ENCODE measurements at places on chromosomes 12 and 14.
A peak's percentile ranks its signal among the peaks of the same experiment; 100 is the strongest.

- peak; percentile 9 for DNase-seq
These were observed 16.7 kb downstream of the ARG2 start for GRCh38 chr14:67636361-67636919.

- peak; percentile 39 for DNase-seq
These were observed 10.0 kb upstream of the SNRPF start for GRCh38 chr12:95848575-95849388.

- no peak for DNase-seq
These were observed 51.4 kb upstream of the DIO3 start for GRCh38 chr14:101509730-101510371.

DNA sequence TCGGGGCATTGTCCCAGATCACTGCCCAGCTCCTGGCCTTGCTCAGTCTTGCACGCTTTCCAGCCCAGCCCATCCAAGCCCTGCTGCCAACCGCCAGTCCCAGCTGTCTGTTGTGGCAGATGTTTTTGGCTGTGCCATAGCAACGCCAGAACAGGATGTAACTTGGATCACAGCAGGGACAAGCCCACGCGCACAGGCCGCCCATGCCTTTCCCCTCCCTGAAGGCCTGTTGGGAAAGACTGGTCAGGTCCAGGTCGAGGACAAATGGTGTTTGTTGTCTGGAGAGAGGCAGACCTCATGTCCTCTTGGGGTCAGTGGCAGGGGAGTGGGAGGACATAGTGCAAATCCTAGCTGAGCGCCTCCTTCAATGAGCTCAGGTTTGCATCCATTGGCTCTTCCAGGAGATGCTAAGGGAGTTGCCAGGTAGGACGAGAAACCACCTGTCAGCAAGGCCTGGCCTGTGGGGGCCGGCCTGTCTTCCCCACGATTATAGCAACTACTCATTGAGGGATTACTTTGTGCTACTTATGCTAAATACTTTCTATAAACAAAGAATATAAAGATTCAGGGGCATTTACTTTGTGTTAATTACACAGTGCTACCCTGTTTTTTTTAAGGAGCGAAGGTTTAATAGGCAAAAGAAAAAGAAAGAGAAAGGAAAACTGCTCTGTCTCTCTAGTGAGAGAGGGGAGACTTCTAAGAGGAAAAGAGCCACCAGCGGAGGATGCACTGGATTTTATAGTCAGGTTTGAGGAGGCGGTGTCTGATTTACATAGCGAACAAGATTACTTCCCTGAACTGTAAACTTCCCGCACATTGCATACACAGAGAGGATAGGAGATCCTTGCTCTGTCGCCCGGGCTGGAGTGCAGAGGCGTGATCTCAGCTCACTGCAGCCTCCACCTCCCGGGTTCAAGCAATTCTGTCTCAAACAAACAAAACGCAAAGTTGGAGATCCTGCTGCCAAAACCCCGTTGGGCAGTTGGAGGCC, 42.8 kb upstream of the CORO1C start:
- peak; percentile 60 for DNase-seq

- DNase-seq = peak; percentile 89
These were observed 472.0 kb upstream of the TBX3 start for GRCh38 chr12:115155665-115156645.

DNA sequence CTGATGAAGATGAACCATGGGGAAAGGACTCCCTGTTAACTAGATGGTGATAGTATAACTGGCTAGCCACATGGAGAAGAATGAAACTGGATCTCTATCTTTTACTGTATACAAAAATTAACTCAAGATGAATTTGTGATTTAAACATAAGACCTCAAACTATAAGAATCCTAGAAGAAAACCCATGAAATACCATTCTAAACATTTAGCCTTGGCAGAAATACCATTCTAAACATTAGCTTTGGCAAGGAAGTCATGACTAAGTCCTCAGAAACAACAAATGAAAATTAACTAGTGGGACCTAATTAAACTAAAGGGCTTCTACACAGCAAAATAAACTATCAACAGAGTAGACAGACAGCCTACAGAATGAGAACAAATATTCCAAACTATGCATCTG, 28.4 kb upstream of the NOVA1 start:
- no peak for DNase-seq

- DNase-seq = peak; percentile 26
These were observed 790 bp downstream of the GTF2A1 start for GRCh38 chr14:81219759-81220579.

GRCh38 chr14:53950031-53950793, 6.4 kb downstream of the BMP4 start:
- DNase-seq = no peak

DNA sequence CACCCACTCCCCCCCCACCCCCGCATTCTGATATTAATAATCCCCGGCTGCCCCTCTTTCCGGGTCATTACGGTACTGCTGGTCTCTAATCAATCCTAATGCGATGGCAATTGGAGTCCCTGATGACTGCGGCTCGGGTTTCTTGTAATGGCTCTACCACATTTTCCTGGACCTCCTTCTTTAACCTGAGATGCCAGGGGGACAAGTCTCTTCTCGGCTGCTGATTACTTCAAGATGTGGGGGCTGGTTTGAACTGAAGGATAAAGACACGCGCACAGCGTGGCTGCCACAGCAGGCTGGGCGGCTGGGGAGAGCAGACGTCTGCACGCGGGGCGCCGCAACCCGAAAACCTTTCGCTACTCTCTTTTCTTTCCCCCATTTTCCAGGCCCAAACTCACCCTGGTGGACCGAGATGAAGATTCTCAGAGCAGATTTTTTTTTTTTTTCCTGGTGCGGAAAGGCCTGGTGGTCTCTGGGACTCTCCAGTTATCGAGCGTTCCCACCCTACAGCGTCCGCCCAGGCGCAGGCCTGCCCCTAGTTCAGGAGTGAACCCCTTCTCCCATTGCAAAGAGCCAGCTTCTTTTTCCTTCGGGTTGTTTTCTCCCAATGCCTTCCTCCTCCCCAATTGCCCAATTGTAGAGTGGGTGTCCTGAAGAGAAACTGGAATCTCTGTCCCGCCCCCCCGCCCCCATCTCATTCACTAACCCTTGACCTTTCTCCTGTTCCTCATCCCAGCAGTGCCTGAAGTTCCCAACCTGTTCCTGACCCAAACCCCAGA, 6.0 kb upstream of the SIX1 start:
- no peak for DNase-seq

DNA sequence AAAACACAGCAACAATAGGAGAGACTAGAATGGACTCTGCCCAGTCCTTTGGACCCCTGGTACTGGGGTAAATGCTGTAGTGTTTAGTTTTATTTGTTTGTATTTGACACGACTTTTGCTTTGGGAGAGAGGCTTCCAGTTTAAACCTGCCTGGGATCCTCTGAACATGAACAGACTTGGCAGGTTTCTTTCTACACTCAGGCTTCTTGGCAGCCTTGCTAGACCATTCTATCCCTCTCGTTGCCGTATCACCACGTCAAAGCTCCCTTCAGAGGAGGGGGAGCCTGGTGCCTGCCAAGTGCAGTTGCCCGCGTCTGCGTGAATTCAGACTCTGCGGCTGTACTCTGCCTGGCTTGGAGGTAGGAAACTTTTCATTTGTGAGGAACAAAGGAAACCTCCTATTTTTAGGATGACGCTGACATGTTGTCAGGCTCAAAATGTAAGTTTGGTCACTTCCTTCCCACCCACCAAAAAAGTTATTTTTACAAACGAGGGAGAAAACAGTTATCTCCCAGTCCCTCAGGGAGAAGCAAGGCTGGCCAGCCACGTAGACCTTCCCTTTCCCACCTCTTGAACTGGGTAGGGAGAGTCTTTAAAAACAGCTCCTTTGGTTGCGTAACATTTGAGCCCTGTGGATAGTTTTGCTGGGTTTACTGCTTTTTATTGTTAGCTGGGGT, 25.9 kb downstream of the CD9 start:
- DNase-seq = peak; percentile 75

DNA sequence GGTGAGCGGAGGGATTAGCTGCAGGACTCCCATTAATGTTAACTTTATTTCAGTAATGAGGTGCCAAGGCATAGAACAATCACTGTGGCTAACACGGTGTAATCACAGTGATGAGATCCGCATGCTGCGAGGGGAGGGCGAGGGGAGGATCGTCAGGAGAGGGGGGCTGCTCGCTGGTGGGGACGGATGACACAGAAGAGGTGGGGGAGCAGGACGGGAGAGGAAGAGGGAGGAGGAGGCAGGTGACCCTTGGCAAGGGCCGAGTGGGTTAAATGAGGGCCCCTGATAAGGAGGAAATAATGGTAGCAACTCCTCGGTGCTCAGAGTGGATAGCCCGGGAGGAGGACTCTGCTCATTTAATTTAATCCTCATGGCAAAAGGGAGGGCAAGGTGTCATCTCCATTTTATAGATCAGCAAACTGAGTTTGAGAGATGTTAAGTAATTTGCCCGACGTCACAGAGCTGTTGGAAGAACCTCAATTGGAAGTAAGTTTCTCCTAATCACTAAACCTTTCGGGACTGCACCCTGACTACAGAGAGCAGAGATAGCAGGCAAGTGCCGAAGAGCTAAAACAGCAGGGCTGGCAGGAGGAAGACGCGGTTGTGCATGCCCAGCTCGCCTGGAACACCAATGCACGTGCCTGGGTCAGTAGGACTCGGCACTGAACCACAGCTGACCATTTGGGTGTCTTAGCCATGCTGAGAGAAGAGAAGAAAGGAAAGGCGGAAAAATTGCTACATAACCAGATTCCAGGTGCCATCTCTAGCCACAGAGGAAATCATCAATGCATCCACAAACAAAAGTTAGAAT, 43.0 kb downstream of the SPRING1 start:
- no peak for DNase-seq

- no peak for DNase-seq
These were observed 60.0 kb downstream of the HRK start for GRCh38 chr12:116821291-116821690.

- DNase-seq = no peak
These were observed 28.5 kb upstream of the SRGAP1 start for GRCh38 chr12:63816031-63816430.

- DNase-seq = no peak
These were observed 1.4 kb upstream of the CLMN start for GRCh38 chr14:95320955-95321600.

GRCh38 chr14:80447392-80447791, 236.1 kb upstream of the DIO2 start:
- peak; percentile 63 for DNase-seq

- no peak for DNase-seq
These were observed 45.8 kb downstream of the HSD17B6 start for GRCh38 chr12:56808954-56809353.

- DNase-seq = peak; percentile 5
These were observed 46.3 kb upstream of the CATSPERB start for GRCh38 chr14:91778217-91778616.

DNA sequence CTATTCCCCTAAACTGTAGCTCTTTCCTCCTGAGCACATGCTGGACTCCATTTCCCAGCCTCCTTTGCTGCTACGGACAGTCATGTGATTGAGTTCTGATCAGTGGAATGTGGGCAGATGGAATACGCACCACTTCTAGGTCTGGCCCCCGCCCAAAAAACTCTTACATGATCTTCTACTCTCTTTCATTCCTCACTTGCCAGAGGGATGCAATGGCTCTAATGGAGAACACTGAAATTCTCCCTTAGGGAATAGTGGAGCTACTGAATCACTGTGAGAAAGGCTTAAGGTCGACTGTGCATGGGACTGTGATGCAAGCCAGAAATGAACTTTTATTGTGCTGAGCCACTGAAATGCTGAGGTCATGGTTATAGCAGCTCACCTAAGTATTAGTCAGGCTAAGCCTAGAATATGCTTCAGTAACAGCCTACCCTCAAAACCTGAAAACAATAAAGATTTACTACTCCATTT, 13.0 kb upstream of the TMED2 start:
- peak; percentile 83 for DNase-seq

- DNase-seq = peak; percentile 97
These were observed 16.5 kb upstream of the IFT81 start for GRCh38 chr12:110107369-110108281.

- DNase-seq = no peak
These were observed 57.6 kb downstream of the FBXL14 start for GRCh38 chr12:1536817-1537216.

DNA sequence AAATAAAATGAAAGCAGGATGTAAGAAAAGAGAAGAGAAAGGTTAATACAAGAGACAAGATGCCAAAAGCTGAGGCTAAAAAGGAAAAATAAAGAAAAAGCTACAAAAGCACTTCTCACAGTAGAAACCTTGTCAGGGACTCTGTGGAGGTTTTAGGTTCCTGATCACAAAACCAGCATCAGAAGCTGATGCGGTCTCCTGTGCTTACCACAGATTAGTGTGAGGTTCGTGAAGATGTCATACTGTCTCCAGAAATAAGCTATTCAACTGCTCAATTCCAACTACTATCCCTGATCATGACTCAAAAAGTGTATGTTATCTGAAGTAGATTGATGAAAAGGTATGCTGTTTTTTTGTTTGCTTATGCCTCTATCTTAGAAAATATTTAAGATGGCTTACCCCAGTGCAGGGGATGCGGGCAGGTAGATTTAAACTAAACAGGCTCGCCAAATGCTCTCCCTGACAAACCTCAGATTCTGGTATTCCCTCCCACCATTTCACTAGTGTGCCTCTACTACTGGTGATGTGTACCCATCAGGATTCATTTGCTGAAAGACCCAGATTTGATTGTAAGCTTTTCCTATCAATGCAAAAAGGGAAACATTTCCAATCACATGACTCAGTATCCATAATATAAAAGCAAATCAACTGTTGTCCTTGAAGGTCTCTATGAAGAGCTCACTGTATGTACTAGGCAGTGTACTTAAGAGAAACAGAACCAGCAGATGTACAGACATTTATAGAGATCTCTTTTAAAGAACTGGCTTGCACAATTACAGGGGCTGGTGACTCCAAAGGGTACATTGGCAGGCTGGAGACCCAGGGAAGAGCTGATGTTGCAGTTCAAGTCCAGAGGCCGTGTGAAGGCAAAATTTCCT, 169.5 kb upstream of the FOXN3 start:
- no peak for DNase-seq

- DNase-seq = peak; percentile 17
These were observed 13.4 kb downstream of the AKAP5 start for GRCh38 chr14:64478634-64479250.

DNA sequence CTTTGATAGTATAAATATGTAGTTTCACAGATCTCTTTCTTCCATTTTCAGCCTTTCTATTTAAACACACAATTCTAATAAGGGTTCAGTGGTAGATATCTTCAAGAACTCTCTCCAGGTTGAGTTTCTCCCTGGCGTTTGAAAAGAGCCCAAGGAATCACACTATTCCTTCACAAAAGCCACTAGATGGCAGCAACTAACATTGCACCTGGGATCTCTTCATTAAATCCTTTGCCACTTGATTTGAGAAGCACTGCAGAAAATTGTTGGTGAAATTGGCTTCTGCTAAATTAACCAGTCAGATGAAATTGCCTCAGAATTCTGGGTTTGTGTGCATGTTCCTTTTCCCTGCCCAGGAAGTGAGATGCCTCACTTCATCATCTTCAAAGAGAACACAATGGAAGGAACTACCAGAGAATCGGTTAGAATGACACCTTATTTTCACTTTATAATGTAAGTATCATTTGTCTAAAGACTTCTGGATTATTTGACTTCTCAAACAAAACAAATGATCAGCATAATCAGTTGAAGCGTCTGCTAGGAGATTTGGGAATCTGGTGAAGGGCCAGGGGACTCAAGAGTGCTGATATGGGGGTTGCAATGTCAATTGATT, 6.8 kb downstream of the CCDC198 start:
- peak; percentile 45 for DNase-seq

- DNase-seq = peak; percentile 8
These were observed 43.6 kb downstream of the FSCB start for GRCh38 chr14:44463356-44464004.

GRCh38 chr14:75981426-75982265, at the start of gene TGFB3:
TGFB3 (minus strand) TSS chr14:75981995; CDS start chr14:75980893, 1,102 bp downstream.
- peak; percentile 95 for DNase-seq

- no peak for DNase-seq
These were observed 175.7 kb upstream of the GSC start for GRCh38 chr14:94945615-94946014.

- no peak for DNase-seq
These were observed 19.4 kb upstream of the A2M start for GRCh38 chr12:9134981-9135628.
